NCI-H2081 treated with DMSO at 0.1 percent for 48 hours (cell line): ENCODE measurements at places on chromosomes 1 and 21.
A peak's percentile ranks its signal among the peaks of the same experiment; 100 is the strongest.

DNA sequence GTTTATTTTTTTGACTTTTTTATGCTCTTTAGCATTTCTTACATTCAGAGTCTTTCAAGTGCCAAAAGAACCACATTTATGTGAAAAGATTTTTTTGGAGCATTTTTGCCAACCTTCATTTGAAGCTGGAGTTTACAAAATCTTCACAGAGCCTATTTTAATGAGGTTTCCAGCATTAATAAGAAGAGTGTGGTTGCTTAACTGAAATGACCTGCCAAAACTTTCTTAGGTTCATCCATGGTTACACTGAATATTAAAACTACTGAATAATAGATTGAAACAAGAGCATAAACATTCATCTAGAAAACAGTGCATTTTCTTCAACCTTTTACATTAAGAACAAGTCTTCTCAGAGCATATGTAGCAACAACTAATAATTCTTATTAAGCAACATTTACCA lies 672.3 kb upstream of the CXADR start:
- no peak for DNase-seq

DNA sequence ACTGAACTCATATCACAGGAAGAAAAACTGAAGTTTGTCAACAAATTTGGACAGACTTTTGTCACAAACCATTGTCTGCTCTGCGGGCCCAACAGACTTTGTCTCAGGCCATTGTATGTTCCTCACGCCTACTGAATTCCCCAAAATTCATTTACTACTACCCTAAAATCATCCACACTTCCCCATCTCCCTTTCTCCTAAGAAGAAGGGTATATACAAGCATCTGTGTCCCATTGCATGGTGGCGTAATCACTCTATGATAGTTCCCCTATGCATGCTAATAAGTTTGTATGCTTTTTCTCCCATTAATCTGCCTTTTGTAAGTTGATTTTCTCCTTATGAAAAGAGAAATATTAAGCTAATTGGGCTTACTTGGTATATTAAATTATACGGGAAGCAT lies 54.9 kb upstream of the ATF3 start:
- no peak for DNase-seq

DNA sequence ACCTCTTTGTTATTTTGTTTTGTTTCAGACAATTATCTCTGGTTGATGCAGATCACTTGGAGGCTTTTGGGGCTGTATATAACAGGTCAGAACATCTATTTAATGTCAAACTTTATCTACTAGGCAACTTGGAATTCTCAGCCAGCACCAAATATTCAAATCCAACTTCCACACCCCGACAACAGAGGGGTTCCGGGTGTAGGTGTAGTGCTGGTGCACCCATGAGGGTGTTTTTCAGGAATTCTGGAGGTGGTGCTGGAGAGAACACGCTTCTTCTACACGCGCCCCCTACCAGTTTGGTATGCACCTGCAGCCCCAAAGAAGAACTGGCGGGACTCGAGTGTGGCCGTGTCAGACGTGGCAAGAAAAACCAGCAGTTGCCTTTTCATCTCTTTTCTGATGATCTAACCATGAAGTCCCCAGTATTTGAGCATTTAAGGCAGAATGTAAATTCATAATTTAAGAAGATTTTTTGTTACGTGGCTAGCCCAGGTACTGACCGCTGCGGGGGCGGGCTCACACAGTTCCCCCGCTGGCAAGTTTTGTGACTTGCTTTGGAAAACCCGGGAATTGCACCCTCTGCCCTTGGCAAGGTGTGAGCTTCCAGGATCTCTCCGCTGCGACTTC lies 462 bp upstream of the TLCD4 start:
- peak; percentile 25 for DNase-seq

DNA sequence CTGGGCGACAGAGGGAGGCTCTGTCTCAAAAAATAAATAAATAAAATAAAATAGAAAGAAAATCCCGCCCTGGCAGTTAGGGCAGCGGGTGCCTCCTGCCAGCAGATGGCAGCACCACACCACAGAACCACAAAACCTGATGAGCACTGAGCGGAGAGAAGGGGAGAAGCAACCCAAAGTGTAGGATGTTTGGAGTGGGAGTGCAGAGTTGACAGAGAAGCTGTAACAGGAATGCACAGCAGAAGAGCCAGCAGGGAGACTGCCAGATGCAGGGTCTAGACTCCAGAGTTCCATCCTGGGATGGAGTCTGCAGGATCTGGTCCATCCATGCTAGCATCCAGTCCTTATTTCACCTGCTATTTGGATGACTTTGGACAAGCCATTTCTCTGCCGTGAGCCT lies 29.7 kb upstream of the KIRREL1 start:
- DNase-seq, result peak; percentile 2

GRCh38 chr1:227924833-227925574 lies 22.7 kb downstream of the WNT9A start:
- DNase-seq, result no peak

DNA sequence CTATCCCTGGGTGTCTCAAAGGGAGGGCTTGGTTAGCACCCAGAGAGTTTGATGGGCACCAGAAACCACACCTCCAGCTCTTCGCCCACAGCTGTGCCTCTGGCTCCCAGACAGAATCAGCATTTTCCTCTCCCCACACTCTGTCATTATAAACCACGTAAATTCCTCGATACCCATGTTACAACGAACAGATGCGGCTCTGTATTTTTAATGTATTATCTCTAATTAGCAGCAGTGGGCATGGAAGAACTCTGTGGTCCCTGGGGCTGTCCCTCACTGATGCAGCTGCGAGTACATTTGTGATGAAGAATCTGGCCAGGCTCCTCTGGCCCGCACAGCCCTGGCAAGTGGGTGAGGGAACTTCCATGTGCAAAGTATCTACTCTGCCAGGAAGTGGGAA lies 10.8 kb downstream of the HMGB4 start:
- no peak for DNase-seq

DNA sequence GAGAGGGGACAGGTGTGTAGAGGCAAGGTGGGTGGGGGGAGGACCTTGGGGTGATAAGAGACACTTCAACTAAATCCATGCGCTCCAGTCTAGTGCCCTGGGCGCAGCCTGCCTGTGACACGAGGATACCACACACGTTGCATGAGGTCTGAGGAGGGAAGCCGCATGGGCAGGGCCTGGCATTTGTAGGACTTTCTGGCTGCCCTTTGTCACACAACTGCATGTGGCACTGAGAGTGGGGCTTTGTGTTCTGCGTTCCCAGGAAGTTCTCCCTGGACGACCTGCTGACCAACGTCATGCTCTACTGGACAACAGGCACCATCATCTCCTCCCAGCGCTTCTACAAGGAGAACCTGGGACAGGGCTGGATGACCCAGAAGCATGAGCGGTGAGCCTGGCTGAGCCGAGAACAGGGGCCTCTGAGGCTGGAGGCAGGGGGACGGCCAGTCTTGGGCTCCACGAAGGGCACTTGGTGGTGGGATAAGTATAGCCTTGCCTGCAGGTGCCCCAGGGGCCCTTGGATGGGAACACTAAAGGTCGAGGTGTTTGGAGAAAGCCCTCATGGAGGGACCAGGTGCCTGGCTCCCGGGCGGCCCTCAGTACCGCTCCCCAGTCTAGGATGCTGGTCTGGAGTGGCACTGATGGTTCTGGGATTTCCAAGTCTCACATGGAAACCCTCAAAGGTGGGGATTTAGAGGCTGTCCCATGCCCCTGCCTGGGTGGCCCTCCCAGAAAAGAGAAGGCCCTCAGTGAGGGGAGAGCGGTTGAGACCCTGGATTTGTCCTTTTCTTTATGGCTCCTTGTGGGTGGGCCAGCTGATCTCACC lies 34.5 kb downstream of the EPHX1 start:
- no peak for DNase-seq

DNA sequence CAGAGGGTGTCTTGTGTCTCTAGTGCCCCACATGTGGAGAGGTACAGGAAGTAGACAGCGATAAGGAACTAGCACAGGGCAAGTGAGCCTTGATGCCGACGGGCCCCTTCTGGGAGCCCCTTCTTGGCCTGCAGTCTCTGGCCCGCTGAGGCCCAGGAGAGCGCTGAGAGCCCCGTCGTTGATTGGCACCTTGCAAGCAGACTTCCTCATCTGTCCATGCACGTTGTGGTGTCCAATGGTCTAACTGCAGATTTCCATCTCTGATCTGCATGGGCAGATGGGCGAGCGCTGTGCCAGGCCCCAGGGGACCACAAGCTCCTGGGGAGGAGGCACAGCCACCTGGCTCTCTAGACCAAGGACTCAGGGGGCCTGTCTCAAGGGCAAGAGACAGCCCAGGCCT lies 32.4 kb downstream of the PLEKHA6 start:
- DNase-seq, result no peak

- DNase-seq, result no peak
Observed at GRCh38 chr21:45129189-45129923, 55.0 kb downstream of the ADARB1 start.

GRCh38 chr1:13702425-13703127 lies 2.6 kb downstream of the PRDM2 start:
- DNase-seq, result no peak

GRCh38 chr1:6041432-6042062 lies 4.1 kb upstream of the KCNAB2 start:
- no peak for DNase-seq

DNA sequence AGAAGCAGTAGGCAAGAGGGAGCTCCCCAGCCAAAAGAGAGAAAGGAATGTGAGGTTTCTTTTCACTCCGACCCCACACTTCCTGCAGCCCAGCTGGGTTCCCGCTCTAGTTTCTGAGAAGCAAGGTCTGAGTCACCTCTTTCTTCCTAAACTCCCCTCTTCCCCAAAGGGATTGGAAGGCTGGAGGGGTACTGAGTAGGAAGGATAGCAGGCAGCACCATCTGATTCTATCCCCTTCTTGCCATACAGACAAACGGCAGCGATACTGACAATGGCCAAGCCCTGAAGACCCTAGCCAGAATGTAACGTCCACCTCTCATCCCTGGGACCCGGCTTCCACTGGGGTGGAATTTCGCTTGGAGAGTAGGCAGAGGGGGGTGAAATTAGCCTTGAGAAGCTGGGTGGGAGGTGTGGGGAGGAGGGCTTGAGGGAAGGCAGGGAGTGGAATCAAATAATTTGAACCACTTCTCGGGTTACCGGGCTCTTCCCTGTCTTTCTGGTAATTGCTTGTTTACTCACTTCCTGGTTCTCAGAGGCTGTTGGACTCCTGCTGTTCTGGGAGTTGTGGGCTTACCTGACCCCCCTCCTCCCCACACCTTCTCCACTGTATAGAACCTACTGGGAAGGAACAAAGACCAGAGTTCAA lies 13.2 kb downstream of the IER5 start:
- DNase-seq, result peak; percentile 47

DNA sequence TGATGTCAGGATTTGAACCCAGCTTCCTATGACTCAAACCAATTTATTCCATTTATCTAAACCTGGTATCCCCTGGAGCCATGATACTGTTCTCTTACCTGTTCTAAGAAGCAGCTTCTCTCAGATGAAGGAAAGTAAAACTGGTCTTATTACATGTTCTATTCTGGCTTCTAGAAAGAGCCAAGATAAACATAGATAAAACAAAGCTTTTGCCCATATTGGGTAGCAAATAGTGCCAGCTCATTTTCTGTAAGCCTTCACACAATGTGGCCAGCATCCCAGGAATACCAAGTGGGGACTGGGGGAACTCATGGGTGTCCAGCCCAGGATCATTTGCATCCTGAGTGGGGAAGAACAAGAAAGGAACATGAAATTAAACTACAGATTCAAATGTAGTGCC lies 53.5 kb upstream of the EPHA8 start:
- no peak for DNase-seq

DNA sequence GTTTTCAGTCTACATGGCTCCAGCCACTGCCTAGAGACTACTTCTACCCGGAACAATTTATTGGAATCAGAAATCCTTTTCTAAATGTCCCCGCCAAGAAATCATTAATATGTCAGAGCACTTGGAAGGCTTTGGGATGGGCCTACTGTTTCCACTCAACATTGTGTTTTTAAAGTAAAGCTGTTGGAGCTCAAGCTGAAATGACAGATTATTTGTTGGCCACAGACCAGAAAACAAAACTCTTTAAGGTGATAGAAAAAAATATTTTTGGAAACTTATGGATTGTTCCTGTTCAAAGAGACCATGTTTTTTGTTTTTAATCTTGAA lies 496 bp downstream of the VPS45 start:
- DNase-seq, result no peak

- no peak for DNase-seq
Observed at GRCh38 chr1:201537891-201538611, 876 bp upstream of the NAV1 start.

DNA sequence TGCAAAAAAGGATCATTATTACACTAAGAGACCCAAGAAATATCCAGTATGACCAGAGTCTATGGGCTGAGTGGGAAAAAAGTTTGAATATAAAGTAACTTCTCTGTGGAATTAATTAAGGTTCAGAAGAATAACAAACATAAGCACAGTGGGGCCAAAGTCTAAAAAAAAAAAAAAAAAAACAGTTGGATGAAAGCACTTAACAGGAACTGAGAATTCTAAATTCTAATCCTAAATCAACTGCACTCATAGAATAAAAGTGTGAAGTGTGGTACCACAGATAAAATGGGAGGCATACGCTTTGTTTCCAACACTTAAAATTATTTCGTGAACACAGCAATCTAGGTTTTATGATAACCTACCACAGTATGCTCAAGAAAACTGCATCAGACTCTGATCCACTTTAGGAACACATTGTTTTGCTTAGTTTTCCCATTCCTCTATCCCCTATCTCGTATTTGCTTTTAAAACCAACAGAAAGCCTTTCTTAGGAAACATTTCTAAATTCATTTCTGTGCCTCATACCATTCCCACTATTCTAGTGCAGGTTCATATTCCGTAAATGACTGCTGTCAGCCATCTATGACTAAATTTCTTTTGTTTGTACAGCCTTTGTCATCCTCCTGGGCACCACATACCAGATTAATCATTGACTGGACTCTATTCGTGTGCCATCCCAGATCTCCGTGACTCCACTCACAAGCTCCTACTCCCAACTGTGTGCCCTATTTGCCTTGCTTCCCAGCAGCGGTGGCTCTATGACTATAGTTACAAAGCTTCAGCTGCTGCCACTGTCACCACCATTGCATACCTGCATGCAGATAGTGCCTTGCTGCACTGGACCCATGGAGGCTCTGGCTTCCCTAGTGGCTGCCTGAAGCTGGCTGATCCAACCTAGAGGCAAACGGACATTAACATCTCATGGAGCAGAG lies 24.9 kb downstream of the CHML start:
- DNase-seq, result no peak

- no peak for DNase-seq
Observed at GRCh38 chr1:5982276-5982675, 9.9 kb downstream of the NPHP4 start.
